ENCODE measurements at places on chromosomes 2 and 18. TPM values are rescaled to one million over a fixed set of nuclear protein-coding genes. Genes with fewer than 3 reads are reported as not detected.

The PDE1A gene
- total RNA-seq = 1.5 TPM

The SAG gene
- not detected for total RNA-seq

The FOXI3 gene
- not detected for total RNA-seq

The GBX2 gene
- total RNA-seq = 60.7 TPM

The STPG4 gene
- 0.37 TPM for total RNA-seq

The KANSL3 gene
- total RNA-seq = 44.2 TPM

The HTR2B gene
- 3.9 TPM for total RNA-seq

The INHBB gene
- total RNA-seq = 0.50 TPM

DNA sequence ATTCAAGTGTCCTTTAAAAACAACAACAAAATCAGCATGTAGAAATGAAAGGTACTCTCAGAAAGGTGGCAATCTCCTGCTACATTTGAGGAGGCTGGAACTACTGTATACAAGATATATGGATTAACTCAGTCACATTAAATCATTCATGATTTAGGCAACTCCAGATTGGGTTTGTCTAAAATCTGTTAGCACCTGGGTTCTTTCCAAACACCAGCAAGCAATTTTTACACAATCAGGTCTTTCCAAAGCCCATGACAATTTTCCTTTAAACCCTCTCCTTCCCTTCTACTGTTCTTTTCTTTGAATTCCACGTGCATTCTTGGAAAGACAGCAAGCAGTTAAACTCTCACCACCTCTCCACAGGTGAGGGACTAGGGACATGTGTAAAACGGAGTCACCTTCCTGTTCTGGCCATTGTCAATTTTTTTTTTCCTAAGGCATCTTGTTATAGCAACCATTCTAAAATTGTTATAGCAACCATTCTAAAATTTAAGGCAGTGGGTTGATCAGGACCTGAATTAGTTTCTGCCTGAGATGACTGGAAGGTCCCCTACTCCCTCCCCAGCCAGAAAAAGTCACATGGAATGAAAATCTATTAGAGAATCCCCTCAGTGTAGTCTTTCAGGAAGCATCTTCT lies 113.9 kb downstream of the ANKRD44 start:
- no peak for DNase-seq
- peaks cover 14% of the 10 kb centered on the region for H3K4me1 ChIP-seq
- H3K27me3 ChIP-seq = no peaks in the 10 kb centered on the region
- no peak overlapping the region for H3K4me3 ChIP-seq
- H3K36me3 ChIP-seq = peaks cover under 1% of the 10 kb centered on the region

GRCh38 chr2:20438334-20439192 lies 8.3 kb upstream of the RHOB start:
- no peaks in the 10 kb centered on the region for H3K27me3 ChIP-seq
- no peak for DNase-seq
- peak overlapping the region; percentile 54 for H3K4me3 ChIP-seq
- H3K27ac ChIP-seq = peak overlapping the region; percentile 86
- H3K4me1 ChIP-seq = peaks cover 25% of the 10 kb centered on the region

GRCh38 chr2:43169099-43169945 lies 57.1 kb downstream of the ZFP36L2 start:
- no peak overlapping the region for H3K4me3 ChIP-seq
- peaks cover 30% of the 10 kb centered on the region for H3K4me1 ChIP-seq
- peak overlapping the region; percentile 73 for H3K27ac ChIP-seq
- no peaks in the 10 kb centered on the region for H3K36me3 ChIP-seq
- H3K27me3 ChIP-seq = no peaks in the 10 kb centered on the region

- H3K4me3 ChIP-seq = no peak overlapping the region
- peaks cover 25% of the 10 kb centered on the region for H3K4me1 ChIP-seq
- no peaks in the 10 kb centered on the region for H3K36me3 ChIP-seq
- DNase-seq = no peak
Observed at GRCh38 chr2:58973811-58974281, 732.7 kb upstream of the FANCL start.

DNA sequence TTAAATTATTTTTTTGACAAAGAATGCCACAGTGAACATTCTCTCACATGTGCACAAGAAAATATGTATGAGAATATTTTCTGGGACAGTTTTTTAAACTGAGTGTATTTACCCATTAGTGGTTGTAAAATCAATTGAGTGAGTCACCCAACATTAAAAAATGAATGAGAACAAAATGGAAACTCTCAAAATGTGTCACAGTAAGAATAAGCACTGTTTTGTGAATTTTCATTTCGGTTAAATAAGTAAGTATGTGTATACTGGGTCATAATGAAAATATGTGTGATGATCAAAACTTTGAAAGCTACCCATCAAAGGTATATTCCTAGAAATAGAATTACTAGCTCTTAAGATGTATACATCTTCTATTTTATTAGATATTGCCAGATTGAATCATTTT lies 11.6 kb downstream of the BABAM2 start:
- no peak for DNase-seq
- no peak overlapping the region for H3K4me3 ChIP-seq
- no peaks in the 10 kb centered on the region for H3K27me3 ChIP-seq
- peaks cover 32% of the 10 kb centered on the region for H3K36me3 ChIP-seq
- peaks cover 7% of the 10 kb centered on the region for H3K4me1 ChIP-seq
- H3K27ac ChIP-seq = no peak overlapping the region

- no peaks in the 10 kb centered on the region for H3K27me3 ChIP-seq
- H3K27ac ChIP-seq = no peak overlapping the region
- no peaks in the 10 kb centered on the region for H3K36me3 ChIP-seq
- no peaks in the 10 kb centered on the region for H3K4me1 ChIP-seq
Observed at GRCh38 chr2:89831641-89832498, 1140.4 kb downstream of the RPIA start.

DNA sequence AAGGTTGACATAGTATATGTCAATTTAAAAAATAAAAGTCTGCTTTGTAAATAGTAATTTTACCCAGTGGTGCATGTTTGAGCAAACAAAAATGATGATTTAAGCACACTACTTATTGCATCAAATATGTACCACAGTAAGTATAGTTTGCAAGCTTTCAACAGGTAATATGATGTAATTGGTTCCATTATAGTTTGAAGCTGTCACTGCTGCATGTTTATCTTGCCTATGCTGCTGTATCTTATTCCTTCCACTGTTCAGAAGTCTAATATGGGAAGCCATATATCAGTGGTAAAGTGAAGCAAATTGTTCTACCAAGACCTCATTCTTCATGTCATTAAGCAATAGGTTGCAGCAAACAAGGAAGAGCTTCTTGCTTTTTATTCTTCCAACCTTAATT lies 78.6 kb upstream of the CSRNP3 start:
- no peaks in the 10 kb centered on the region for H3K4me1 ChIP-seq
- H3K27me3 ChIP-seq = peaks cover 32% of the 10 kb centered on the region
- H3K27ac ChIP-seq = no peak overlapping the region
- H3K4me3 ChIP-seq = no peak overlapping the region
- no peak for DNase-seq

DNA sequence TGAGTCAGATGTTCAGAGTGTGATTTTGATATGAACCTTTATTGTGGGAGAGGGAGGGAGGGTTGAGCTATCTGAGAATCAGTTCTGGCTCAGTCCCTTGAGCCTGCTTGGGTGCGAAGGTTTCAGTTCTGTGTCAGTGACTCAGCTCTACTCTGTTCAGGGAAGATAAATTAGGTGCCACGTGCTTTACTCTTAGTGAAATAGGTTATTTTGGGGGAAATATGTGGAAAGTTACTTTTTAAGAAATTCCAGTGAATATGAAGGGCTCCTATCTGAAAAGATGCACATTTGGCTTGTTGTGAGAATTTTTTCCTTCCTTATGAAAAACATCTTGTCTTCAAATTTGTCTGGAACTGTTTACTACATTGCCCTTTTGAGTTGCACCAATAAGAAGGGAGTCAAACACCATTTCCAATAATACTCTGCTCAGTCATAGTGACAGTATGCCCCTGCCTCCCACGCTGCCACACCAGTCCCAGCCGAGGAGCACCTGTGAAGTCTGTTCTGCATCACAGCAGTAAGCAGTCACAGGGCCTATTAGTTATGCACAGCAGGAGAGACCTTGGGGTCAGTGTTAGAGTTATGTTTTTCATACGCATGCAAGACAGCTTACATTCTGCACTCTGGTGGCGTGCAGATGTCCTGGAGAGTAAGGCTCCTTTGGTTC lies 32.8 kb upstream of the DNAH7 start:
- peaks cover 59% of the 10 kb centered on the region for H3K4me1 ChIP-seq
- no peak for DNase-seq
- H3K27ac ChIP-seq = peak overlapping the region; percentile 73
- peaks cover 3% of the 10 kb centered on the region for H3K36me3 ChIP-seq

- H3K4me1 ChIP-seq = no peaks in the 10 kb centered on the region
- peak overlapping the region; percentile 14 for H3K27ac ChIP-seq
- no peaks in the 10 kb centered on the region for H3K27me3 ChIP-seq
- no peak overlapping the region for H3K4me3 ChIP-seq
- no peak for DNase-seq
Observed at GRCh38 chr18:62200121-62200914, 13.3 kb downstream of the RELCH start.

- H3K27me3 ChIP-seq = no peaks in the 10 kb centered on the region
- DNase-seq = no peak
- H3K36me3 ChIP-seq = no peaks in the 10 kb centered on the region
- no peak overlapping the region for H3K27ac ChIP-seq
Observed at GRCh38 chr2:79906139-79906890, 393.5 kb downstream of the CTNNA2 start.

GRCh38 chr2:37376421-37377186 lies 32.2 kb downstream of the QPCT start:
- H3K4me3 ChIP-seq = no peak overlapping the region
- no peak overlapping the region for H3K27ac ChIP-seq

DNA sequence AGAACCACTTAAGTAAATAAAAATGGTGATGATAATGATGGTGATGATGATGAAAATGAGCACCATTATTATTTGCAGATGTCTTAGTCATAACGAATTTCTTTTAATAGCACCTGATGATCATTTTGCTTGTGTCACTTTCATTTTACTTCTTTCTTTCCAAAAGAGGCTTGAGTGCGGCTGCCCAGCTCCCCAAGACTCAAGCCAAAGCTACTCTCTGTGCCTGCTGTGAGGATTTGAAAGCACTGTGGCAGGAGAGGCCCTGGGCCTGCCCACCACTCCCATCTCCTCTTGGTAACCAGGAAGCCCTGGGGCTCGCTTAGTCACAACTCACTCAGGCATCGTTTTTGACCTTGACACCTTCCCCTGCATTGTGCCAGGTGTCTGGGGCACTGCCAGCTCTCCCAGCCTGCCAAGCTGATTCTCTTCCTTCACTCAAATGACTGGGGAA lies 41.2 kb downstream of the RPL37A start:
- peak overlapping the region; percentile 92 for H3K27ac ChIP-seq
- H3K36me3 ChIP-seq = no peaks in the 10 kb centered on the region
- no peaks in the 10 kb centered on the region for H3K27me3 ChIP-seq
- peak overlapping the region; percentile 46 for H3K4me3 ChIP-seq
- peaks cover 59% of the 10 kb centered on the region for H3K4me1 ChIP-seq

DNA sequence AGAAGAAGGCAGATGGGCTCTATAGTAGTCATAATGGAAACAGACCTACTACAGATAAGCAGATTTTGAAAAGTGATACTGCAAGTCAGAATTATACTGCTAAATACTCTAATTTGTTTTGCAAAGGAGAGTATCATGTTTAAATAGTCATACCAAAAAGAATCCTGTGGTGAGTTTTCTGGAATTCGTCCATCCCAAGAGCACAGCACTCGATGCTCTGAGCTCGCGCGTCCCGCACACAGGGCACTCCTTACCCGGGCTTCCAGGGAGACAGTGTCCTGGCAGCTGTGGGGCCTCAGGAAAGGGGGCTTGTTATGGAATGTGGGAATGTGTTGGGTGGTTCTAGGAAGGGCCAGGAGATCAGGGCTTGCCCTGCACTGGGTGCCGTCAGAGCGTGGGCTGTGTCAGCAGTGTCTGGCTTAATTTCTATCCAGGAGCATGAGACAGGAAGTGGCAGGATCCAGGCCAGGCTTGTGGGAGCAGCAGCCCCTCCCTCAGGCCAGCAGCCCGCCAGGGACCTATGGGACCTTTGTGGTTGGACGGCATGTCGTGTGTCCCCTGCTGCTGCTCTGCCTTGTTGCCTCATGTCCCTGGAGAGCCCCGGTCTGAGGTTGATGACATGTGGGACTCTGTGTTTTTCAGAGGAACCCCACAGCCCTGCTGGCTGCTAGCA lies 193.2 kb upstream of the TPO start:
- H3K4me3 ChIP-seq = no peak overlapping the region
- H3K4me1 ChIP-seq = no peaks in the 10 kb centered on the region
- no peaks in the 10 kb centered on the region for H3K27me3 ChIP-seq
- H3K27ac ChIP-seq = no peak overlapping the region
- DNase-seq = no peak
- H3K36me3 ChIP-seq = no peaks in the 10 kb centered on the region

DNA sequence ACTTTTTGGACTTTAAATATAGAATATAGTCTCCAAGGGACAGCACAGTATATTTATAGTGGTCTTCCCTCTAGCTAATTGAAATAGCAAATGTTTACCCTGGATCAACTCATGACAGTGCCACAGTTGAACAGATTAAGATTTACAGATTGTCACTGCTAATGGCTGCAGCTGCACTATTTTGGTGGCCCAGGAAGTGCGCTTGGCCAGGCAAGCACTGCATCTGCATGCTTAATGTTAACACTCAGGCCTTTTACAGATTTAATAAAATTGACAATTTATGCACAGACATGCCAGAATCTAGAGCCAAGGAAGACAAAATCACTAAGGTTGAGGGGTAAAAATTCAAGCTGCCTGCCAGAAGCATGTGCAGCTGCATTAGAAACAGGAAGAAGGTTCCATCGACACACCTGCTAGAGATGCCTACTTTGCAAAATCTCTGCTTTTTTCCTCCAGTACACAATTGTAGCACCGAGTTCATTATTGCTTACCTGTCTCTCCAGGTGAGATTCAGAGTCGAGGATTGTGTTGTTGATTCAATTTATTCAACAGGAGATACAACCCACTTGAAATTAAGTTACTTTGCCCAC lies 1042.3 kb upstream of the NRXN1 start:
- no peak for DNase-seq
- H3K4me1 ChIP-seq = no peaks in the 10 kb centered on the region
- no peak overlapping the region for H3K4me3 ChIP-seq
- no peaks in the 10 kb centered on the region for H3K27me3 ChIP-seq

Data from osteocyte (in vitro differentiated cells).